ENCODE measurements at places on chromosomes 1 and 21. TPM values are rescaled to one million over a fixed set of nuclear protein-coding genes. Genes with fewer than 3 reads are reported as not detected.

DNA sequence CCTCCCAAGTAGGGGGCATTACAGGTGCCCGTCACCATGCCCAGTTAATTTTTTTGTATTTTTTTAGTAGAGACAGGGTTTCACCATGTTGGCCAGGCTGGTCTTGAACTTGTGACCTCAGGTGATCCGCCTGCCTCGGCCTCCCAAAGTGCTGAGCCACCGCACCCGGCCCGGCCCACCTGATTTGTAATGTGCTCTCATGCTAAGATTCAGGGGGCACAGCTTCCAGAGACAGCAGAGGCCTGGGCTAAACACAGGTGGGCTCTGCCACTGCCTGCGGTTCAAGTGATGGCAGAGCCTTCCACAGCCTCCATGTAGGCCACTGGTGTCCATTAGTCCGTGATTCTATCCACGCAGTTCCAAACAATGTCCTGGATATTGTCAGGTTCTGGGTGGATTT is 98.4 kb downstream of the PDE9A start:
- DNase-seq = no peak

Gene RPTN
- total RNA-seq = not detected

DNA sequence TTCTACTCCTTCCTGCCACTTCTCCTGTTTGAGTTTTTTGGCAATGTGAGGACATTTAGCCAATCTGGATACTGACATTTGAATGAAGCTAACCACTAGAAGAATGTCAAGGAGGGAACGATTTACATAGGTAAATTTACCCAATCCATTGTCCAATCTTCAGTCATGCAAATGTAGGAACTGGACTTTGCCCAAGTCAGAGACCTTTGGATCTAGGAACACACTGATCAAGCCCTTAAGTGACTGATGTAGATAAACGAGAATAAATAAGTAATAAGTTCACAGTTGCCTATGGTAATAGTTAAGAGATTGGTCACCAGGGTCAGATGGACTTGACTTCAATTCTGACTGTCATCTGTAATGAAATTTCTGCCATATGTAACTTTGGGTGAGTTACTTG is 177.6 kb downstream of the FGGY start:
- DNase-seq = no peak

Gene AADACL3
- not detected for total RNA-seq

GRCh38 chr1:29825941-29826415 is 589.7 kb downstream of the PTPRU start:
- DNase-seq = no peak

DNA sequence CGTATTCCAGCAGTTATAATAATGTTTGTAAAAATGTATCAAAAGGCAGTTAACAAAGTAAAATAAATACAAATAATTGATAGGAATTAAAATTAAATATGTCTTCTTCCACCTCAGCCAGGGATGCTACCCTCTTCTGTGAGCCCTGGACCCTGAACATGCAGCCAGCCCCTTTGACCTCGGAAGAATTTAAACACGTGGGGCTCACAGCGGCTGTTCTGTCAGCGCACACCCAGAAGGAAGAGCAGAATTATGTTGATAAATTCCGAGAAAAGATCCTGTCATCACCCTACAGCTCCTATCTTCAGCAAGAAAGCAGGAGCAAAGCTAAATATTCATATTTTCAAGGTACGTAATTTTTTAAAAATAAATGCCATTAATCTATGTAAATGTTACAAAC is 26.5 kb downstream of the UTS2 start:
- no peak for DNase-seq

DNA sequence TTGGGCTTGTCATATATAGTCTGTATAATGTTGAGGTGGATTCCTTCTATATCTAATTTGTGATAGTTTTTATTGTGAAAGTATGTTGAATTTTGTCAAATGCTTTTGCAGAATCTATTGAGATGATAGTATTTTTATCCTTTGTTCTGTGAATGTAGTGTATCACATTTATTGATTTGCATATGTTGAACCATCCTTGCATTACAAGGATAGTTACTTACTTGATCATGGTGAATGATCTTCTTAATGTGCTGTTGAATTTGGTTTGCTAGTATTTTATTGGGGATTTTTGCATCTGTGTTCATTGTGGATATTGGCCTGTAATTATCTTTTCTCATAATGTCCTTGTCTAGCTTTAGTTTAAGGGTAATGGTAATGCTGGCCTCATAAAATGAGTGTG is 8.3 kb downstream of the FGGY start:
- DNase-seq = no peak

Gene NKAIN1
- total RNA-seq = not detected

DNA sequence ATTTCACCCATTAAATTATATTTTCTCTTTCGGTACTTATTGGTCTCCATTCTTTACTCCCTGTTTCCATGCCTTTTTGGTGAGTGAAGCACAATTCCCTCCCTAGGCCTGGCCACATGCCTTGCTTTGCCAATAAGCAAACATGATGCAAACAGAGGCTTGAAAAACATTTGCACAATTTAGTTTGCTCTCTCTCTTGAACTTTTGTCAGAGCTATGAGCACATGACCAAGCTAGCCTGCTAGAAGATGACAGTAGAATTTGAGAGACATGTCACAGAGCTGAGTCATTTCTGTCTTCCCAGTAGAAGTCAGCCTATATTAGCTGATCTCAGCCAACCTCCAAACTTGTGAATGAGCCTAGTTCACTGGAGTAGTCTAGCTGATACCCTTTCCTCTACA is 24.6 kb downstream of the ANGPTL3 start:
- no peak for DNase-seq

Gene KLHDC9
- not detected for total RNA-seq
